Right renal pelvis (tissue), 4 donors: ENCODE measurements at places on chromosomes 6 and 20.

DNA sequence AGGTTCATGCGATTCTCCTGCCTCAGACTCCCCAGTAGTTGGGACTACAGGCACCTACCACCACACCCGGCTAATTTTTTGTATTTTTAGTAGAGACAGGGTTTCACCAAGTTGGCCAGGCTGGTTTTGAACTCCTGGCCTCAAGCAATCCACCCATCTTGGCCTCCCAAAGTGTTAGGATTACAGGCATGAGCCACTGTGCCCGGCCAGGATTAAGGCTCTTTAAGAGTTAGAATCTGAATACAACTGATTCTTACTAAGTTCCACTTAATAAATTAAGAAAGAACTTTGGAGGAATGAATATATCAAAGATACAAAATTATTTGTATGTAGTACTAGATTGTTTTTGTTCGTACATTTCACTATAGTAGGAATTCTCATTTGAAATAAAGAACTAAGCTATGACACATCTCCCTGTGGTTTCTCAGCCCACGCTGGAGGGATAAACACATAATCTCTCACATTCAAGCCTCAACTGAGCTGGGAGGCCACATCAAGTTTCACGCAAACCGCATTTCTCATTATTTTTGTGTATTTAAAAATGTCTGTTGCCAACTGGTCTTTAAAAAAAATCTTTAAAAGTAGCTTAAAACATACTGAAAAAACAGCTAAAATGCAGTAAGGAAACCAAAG is 34.2 kb downstream of the DTNBP1 start:
- no peak for DNase-seq

GRCh38 chr20:37808233-37809070 is 94.5 kb upstream of the VSTM2L start:
- DNase-seq = no peak

GRCh38 chr20:2713285-2713684 is 20.7 kb downstream of the EBF4 start:
- DNase-seq = no peak

- no peak for DNase-seq
Observed at GRCh38 chr6:116217069-116217468, 36.8 kb downstream of the TSPYL4 start.

DNA sequence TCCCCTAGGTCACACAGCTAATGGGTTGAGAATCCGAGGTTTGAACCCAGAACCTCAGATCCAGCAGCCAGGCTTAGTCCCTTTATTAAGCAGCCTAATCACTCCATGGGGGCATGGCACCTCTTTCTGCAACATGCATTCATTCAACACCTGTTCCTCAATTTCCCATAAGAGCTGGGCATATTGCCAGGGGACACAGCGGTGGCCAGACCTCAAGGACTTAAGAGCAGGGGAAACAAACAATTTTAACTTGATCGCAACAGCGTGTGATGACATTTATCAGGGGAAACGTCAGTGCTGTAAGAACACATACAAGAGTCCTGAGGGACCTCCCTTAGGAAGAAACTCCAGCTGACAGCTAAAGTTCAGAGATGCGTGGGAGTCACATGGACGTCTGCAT is 267.4 kb upstream of the CDH4 start:
- DNase-seq = no peak

GRCh38 chr6:122676146-122676545 is 65.9 kb downstream of the PKIB start:
- DNase-seq = no peak

- DNase-seq = no peak
Observed at GRCh38 chr20:51366155-51366886, 176.2 kb downstream of the NFATC2 start.

GRCh38 chr20:29741894-29742698 is 1515.4 kb upstream of the DEFB115 start:
- no peak for DNase-seq

DNA sequence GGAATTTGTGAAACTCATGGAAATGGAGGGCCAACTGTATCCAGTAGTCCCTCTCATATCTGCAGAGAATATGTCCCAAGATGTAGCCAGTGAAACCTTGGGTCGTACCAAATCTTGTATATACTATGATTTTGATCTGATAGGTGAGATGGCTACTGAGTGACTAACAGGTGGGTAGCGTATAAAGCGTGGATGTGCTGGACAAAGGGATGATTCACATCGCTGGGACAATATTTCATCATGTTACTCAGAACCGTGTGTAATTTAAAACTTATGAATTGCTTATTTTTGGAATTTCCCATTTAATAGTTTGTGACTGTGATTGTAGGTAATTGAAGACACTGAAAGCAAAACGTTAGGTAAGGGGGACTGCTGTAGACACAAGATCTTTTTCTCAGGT is 144.1 kb downstream of the SMAP1 start:
- no peak for DNase-seq

GRCh38 chr20:58705208-58705926 is 12.8 kb downstream of the NPEPL1 start:
- no peak for DNase-seq

DNA sequence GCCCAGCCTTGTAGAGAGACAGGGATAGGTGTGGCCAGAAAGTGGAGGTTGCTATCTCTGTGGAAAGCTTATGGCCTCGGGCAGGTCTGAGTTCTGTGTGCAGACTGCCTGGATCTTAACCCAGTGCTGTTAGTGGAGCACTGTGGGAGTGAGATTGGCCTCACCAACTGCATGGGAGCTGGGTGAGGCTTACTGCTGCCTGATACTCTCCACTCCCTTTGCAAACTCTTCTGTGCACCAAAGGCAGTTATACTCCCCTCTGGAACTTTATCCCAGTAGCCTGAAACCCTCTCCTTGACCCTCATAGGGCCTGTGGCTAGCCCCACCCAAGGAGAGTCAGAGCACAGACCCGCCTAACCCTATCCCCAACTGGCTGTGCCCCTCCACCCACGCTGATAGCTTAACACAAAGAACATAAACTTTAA is 41.4 kb upstream of the PKIB start:
- DNase-seq = no peak

DNA sequence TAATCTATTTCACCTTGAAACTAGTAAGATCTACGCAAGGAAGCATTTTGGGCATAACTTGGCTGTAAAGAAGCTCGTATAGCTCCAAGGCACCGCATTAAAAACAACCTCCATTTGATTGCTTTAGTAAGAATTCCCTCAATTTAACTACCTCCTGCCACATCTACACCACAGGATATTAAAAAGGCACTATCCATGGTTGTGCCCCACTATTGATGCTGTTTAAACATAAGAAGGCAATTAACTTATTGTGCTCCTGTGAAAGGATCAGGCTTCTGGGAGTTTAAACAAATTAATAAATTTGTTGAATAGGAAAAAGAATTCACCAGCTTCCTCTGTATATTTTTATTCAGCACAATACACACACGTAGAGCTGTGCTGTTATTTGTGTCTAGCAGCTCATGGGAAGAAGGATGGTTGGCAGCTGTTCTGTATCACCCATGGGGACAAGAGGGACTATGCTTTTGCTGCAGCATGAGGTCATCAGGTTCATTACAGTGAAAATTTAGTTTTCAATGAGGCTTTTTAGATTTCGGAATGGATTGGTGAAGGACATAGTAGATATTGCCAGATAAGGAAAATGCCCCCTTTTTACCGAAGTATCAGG is 513.3 kb downstream of the HAO1 start:
- DNase-seq = no peak

DNA sequence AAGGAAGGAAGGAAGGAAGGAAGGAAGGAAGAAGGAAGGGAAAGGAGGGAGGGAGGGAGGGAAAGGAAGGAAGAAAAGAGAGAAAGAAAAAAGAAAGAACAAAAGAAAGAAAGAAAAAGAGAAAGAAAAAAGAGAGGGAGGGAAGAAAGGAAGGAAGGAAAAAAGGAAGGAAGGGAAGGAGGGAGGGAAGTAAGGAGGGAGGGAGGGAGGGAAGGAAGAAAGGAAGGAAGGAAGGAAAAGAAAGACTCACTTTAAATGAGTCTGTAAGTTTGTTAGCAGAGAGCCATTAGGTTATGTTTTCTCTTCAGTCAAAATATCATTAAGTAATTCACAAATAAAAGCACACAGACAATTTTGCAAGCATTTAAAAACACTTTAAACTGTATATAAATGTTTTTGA is 44.0 kb upstream of the SASH1 start:
- DNase-seq = no peak

DNA sequence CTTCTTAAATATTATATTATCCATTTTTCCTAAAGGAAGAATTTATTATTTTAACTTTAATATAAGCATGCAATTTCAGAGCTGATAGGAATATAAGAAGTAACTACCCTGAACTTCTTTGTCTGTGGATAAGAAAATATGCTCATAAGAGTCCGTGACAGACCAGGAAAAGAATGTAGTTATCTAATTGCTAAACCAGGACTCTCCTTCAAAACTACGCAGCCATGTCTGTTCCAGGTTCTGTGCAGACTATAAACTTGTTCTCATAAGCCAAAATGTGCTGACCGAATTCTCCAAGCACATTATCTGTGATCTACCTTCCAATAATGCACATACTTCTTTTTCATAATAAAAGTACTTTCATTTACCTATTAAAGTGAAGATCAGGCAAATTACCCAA is 116.5 kb downstream of the TRDN start:
- no peak for DNase-seq

GRCh38 chr6:30743099-30744053 is 889 bp upstream of the FLOT1 start:
- peak; percentile 37 for DNase-seq
